ENCODE measurements at places on chromosomes 7 and 10. TPM values are rescaled to one million over a fixed set of nuclear protein-coding genes. Genes with fewer than 3 reads are reported as not detected.

The HKDC1 gene
- not detected for total RNA-seq

The OPN4 gene
- not detected for total RNA-seq

The CNPY1 gene
- total RNA-seq = not detected

The HMX3 gene
- not detected for total RNA-seq

The NPSR1 gene
- not detected for total RNA-seq

The HECTD2 gene
- total RNA-seq = 8.5 TPM

The CRPPA gene
- total RNA-seq = 0.66 TPM

The VSTM2A gene
- 0.98 TPM for total RNA-seq

The CCSER2 gene
- 21.4 TPM for total RNA-seq

The COL26A1 gene
- 70.9 TPM for total RNA-seq

The AKR1C4 gene
- total RNA-seq = not detected

The FAM241B gene
- total RNA-seq = 28.9 TPM

The TEX36 gene
- not detected for total RNA-seq

The PILRA gene
- total RNA-seq = 3.0 TPM

The MEST gene
- 143 TPM for total RNA-seq

The ST8SIA6 gene
- total RNA-seq = 3.5 TPM

The CCL24 gene
- not detected for total RNA-seq

The SMO gene
- 61.4 TPM for total RNA-seq

The GCC1 gene
- 13.2 TPM for total RNA-seq

The FOXI2 gene
- 1.4 TPM for total RNA-seq

The DENND2A gene
- 10.0 TPM for total RNA-seq

The HOXA4 gene
- total RNA-seq = not detected

The C7orf57 gene
- 0.90 TPM for total RNA-seq

The ATP6V0A4 gene
- 1.3 TPM for total RNA-seq

The ZNF365 gene
- 0.39 TPM for total RNA-seq

The WASL gene
- total RNA-seq = 30.0 TPM

The HOXA10 gene
- not detected for total RNA-seq

The MKX gene
- 1.2 TPM for total RNA-seq

The ACHE gene
- total RNA-seq = 7.7 TPM

The PWWP2B gene
- 14.1 TPM for total RNA-seq

The SEMA3D gene
- 2.2 TPM for total RNA-seq

The CYP3A4 gene
- total RNA-seq = 0.33 TPM

The GNGT1 gene
- total RNA-seq = 0.63 TPM

The CYP26C1 gene
- 0.11 TPM for total RNA-seq

The CFAP69 gene
- total RNA-seq = 3.3 TPM

The ZNF212 gene
- total RNA-seq = 21.7 TPM

The ITGA8 gene
- not detected for total RNA-seq

The CALHM3 gene
- total RNA-seq = 0.18 TPM

The ZNF22 gene
- 31.0 TPM for total RNA-seq

The NPY4R2 gene
- not detected for total RNA-seq

The EVX1 gene
- total RNA-seq = not detected

The HABP2 gene
- 0.09 TPM for total RNA-seq

The PRKCQ gene
- 8.4 TPM for total RNA-seq

The PDIA4 gene
- 341 TPM for total RNA-seq

The FUOM gene
- 40.5 TPM for total RNA-seq

The PNLIPRP3 gene
- not detected for total RNA-seq

The GAD2 gene
- total RNA-seq = 1.4 TPM

The MSMB gene
- not detected for total RNA-seq

The RBM20 gene
- total RNA-seq = 0.37 TPM

The NEURL1 gene
- 1.2 TPM for total RNA-seq
